ENCODE measurements at places on chromosomes 11 and 22. TPM values are rescaled to one million over a fixed set of nuclear protein-coding genes. Genes with fewer than 3 reads are reported as not detected.

The CWF19L2 gene
- total RNA-seq = 21.8 TPM

The IGLL5 gene
- not detected for total RNA-seq

The VWCE gene
- 1.0 TPM for total RNA-seq

- H3K36me3 ChIP-seq = peaks cover 56% of the 10 kb centered on the region
- no peaks in the 10 kb centered on the region for H3K27me3 ChIP-seq
- H3K27ac ChIP-seq = no peak overlapping the region
- no peak for DNase-seq
- no peak overlapping the region for H3K4me3 ChIP-seq
- no peaks in the 10 kb centered on the region for H3K4me1 ChIP-seq
Measured at GRCh38 chr11:1281974-1282365, 27.5 kb downstream of the TOLLIP start.

DNA sequence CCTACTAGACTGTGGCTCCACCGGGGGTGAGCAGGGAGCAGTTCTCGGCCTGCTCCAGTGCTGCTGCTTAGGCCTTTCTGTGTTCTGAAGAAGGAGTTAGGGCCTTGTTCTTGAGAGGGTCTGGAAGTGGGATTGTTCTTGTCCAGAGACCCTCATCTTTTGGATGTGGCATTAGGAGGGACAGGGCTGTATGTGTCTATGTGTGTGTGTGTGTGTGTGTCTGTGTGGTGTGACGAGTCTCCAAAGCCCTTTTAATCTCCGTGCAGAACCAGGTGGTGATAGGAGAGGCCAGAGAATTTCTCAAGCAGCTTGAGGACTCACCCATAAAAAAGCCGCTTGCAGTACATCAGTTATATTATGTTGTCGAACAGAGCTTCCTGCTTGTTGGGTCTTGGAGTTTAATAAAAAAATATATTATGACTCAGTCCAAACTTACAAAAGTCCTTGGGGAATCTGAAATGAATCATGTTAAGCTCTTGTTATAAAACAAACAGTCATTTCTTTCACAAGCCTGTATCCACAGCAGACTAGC lies 196.5 kb downstream of the TENM4 start:
- H3K36me3 ChIP-seq = no peaks in the 10 kb centered on the region
- H3K4me1 ChIP-seq = no peaks in the 10 kb centered on the region
- no peak for DNase-seq

- H3K36me3 ChIP-seq = no peaks in the 10 kb centered on the region
- peak overlapping the region; percentile 77 for H3K4me3 ChIP-seq
- H3K27me3 ChIP-seq = peaks cover 30% of the 10 kb centered on the region
- no peak overlapping the region for H3K27ac ChIP-seq
Measured at GRCh38 chr11:120334894-120335462, 1.2 kb upstream of the ARHGEF12 start.

DNA sequence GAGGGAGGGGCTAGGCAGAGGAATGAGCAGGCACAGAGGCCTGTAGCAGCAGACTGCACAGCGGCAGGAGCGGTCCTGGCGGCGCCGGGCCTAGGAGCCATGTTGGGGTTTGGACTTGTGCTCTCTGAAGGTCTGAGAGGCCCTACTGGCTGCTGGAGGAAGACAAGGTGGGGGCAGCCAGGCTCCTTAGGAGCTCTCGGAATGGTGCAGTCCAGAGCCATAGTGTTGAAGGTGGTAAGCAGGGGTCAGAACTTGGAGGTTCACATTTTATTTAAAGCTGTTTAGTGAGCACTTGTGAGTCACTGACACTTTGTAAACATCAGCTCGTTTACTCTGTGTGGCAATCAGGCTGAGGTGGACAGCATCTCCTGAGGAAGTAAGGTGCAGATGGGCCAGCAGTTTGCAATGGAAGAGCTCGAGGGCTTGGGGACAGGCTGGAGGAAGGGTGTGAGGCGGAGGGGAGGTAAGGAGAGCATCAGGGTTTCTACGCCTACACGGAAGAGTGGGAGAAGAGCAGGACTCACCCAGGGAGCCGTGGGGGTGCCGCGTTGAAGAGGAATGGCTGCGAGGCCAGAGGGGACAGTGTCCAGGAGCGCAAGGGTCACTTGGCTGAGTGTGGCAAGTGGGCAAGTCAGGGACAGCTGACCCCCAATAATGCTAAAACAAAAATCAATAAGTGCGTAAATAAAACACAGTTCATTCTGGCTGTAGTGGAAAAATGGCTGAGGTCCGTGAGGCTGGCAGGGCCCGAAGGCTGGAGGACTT lies 10.0 kb upstream of the TMEM191C start:
- H3K27ac ChIP-seq = no peak overlapping the region
- DNase-seq = no peak
- no peak overlapping the region for H3K4me3 ChIP-seq
- no peaks in the 10 kb centered on the region for H3K36me3 ChIP-seq
- no peaks in the 10 kb centered on the region for H3K4me1 ChIP-seq

DNA sequence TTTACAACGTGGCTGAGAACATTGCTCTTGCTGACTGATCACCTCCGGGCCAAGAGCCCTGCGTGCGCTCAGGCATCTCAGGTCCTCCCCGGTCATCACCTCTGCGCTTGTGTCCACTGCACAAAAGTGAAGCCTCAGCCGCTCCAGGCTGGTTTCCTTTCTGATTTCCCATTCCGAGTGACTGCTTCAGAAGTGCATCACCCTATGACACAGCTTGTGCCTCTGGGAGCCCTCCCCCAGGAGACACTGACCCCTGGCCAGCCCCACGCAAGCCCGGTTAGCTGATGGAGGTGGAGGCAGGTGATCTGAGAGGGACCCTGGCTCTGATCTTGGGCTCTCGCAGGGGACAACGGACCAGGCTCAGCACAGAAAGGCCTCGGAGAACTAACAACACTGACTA lies 38.3 kb upstream of the GNB1L start:
- no peaks in the 10 kb centered on the region for H3K27me3 ChIP-seq
- peaks cover 10% of the 10 kb centered on the region for H3K36me3 ChIP-seq
- H3K4me3 ChIP-seq = no peak overlapping the region
- peaks cover 98% of the 10 kb centered on the region for H3K4me1 ChIP-seq
- no peak for DNase-seq

DNA sequence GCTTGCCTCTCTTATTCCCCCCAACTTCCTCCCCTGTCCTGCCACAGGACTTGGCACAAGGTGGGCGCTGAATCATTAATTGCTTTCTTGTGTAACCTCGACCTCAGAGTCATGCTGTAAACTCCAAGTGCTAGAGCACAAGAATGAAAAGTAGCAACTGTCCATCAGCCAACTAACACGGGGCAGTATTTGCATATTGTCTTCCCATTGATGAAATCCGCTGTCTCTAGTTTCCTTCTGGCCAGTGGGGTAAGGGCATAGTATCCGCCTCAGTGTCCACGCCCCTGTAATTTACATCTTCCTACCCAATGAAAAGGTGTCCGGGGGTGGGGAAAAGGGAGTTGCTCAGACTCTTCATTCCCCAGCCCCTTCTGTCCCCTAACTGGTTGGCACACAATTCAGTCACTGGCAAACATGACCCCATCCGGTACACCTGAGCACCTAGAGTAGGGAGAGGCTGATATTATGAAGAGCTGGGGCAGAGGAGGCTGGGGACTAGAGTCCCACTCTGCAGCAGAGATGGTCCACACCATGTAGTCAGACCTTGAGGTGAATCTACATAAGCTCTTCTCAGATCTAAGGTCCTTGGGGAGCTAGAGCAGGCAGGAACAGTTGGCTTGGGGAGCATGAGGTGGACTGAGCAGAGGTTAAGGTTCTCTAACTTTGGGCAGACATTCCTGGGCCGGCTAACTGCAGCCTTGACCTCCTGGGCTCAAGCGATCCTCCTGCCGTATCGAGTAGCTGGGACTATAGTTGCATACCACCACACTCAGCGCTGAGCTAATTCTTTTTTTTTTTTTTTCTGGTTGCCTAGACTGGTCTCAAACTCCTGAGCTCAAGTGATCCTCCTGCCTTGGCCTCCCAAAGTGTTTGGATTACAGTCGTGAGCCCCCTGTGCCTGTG lies 6.8 kb upstream of the GGA1 start:
- H3K4me3 ChIP-seq = no peak overlapping the region
- H3K27me3 ChIP-seq = no peaks in the 10 kb centered on the region
- no peak for DNase-seq
- no peaks in the 10 kb centered on the region for H3K36me3 ChIP-seq
- no peak overlapping the region for H3K27ac ChIP-seq
- peaks cover 30% of the 10 kb centered on the region for H3K4me1 ChIP-seq

DNA sequence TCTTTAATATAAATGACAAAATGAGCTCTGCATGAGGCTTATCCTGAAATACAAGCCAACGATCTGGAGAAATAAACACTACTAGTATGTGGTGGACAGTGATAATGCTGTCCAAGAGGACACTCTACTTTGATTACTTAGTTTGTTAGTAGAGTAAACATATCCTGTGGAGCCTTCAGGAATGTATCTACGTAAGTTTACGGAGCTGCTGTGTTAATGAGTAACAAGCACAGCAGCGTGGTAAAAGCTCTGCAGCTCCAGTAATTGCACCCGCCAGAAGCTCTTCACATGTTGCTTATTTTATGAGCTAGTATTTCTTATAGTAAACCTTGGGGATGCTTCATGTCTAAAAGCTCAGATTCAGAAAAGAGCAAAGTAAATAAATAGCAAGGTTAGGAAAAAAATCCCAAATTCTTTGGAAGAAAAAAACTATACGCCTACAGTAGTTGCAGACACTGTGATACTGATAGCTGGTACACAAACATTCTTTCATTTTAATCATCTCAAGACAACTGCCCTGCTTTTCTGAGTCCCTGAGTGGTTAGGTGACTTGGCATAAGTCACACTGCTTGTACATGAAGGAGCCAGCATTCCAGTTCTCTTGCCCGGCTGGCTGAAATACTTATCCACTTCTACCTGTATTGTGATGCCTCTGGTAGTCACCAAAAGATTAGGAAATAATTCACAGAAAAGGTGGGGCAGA lies 32.7 kb upstream of the CCDC34 start:
- H3K4me3 ChIP-seq = no peak overlapping the region
- H3K27me3 ChIP-seq = no peaks in the 10 kb centered on the region
- no peak overlapping the region for H3K27ac ChIP-seq
- DNase-seq = no peak
- no peaks in the 10 kb centered on the region for H3K4me1 ChIP-seq

DNA sequence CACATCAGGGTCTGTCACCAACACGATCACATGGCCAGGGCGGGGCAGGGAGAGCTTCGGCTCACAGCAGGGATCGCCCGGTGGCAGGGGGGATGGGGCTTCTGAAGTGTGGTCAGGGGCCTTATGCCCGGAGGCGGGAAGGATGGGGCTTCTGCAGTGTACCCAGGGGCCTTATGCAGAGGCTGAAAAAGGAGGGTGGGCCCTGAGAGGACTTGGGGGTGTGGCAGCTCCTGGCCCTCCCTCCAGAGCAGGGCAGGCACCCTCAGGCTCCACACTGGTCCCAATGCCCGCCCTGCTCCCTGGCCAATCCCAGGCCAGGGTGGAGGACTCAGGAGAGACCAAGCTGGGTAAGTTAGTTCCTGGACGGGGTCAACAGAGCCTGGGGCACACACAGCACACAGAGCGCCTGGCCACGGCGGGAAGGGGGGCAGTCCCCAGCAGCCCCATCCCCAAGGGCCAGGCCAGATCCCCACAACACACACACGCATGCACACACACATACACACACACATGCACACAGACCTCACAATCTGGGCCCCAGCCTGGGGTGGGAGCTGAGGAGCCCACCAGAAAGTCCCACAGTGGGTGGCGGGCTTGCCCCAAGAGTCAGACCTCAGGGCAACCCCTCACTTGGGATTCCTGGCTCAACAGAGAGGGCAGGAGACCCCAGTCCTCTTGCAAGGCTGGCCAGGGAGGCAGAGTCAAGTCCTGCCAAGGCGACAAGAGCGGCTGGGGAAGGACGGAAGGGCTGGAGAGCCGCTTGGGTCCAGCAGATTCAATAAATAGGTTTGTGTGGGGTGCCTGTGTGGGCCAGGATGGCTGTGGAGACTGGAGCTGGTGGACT lies 1.1 kb upstream of the CEND1 start:
- peaks cover 37% of the 10 kb centered on the region for H3K4me1 ChIP-seq
- H3K27me3 ChIP-seq = peaks cover 5% of the 10 kb centered on the region
- no peak for DNase-seq
- peaks cover 29% of the 10 kb centered on the region for H3K36me3 ChIP-seq

All from CD4-positive, alpha-beta T cell (primary cell).